ENCODE measurements at places on chromosomes 4 and X.

DNA sequence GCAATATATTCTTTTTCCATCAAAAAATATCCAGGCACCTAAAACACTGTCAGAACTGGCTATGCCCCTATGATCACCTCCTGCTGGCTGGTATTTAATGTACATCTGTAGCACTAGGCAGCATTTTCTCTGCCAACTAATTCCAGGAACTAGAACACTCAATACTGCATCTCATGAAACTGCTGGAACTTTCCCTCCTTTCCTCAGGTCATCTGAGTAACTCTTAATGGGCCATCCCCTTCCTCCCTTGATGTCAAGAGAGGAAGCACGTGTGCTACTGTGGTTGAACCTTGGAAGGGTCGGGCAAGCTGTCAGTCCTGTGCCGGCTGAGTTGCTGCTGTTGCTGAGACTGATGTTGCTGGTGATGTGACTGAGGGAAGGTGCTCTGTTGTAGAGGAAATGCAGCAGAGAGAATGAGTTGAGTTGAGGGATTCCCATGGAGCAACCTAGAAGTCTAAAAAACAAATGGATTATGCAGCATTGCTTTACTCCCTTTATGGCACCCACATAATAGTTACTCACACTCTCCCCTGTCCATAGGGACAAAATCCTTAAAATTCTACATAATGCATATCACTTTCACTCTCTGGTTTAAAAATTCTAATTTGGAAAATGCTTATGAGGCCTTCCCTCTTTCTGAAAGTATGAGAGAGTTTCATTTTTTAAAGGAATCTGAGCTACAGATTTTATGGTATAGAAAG, 39.5 kb downstream of the TMEM165 start:
- DNase-seq = no peak

DNA sequence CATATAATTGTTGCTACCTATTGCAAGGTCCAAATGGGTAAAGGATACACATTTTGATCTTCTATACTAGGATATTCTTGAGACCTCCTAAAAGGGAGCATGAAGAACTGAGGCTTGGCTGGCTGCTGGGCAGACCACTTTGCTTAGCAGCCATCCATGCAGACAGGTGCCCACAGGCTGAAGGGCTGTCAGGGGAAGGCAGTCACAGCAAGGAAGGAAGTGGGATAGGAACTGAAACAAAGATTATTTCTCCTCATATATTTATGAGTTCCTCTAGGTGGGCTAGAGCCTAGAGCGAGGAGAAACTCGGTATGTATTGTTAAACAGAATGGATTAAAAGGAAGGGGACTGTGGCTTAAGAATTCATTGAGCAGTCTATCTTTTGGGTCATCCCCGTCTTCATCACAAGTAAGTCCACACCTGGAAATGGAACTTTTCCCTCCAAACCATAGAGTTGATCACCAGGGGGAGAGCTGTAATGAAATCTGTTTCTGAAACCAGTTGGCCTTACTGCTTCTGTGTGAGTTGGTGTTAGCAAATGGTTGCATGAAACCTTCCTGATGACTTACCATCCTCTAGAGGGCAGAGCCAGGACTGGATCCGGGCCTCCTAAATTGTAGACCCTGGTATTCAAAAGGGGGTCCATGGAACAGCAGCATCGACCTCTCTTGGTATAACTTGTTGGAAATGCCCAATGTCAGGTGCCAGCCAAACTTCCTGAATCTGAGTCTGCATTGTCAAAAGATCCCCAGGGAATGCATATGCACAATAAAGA, 42.3 kb downstream of the AFF2 start:
- no peak for DNase-seq

GRCh38 chrX:69741721-69742120, 125.8 kb downstream of the EDA start:
- DNase-seq = no peak

GRCh38 chr4:180363815-180364214, 1879.4 kb upstream of the TENM3 start:
- no peak for DNase-seq

DNA sequence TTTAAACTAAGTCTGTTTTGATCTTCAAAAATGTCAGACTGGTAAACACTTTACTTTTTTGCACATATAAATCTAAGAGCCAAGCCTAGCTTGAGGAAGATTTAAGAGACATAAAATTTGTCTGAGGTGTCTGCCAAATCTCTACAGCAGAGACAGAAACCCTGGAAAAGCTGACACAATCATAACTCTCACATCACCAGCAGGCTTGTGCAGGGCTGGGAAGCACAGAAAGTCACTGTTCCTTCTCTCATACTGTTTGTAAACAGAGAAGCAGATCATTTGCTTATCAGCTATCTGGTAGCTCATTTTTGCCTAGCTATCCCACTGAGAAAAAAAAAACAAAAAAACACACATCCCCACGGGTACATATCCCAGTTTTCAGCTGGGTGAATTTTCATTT, 7.0 kb downstream of the ENOX2 start:
- no peak for DNase-seq

DNA sequence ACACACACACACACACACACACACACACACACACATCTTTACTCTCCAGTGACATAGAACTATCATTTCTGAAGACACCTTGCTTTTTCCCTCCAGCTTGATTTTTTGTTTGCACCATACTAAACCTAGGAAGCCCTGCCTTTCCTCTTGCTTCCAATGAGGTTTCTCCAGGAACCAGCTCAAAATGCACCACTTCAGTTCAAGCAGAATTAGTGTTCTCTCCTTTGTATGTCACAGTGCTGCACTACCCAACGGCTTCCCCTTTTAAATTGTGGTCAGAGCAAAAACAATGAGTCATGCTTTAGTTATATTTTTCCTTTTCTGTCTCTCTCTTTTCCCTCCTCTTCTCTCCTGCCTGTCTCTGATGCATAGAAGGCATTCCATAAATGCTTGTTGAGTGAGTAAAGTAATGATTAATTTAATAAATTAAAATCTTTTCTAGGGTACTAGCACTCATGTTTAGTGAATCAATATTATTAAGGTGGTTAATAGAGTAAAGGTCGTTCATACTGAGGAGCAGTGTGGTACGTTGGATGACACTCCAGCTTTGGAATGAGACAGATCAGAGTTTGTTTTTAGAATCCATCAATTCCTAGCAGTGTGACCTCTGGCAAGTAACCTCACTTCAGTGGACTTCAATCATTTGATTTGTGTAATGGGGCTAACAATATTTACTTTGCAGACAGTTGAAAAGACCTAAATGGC, 5.9 kb downstream of the RTL3 start:
- DNase-seq = no peak

- no peak for DNase-seq
These were observed 22.3 kb downstream of the APLN start for GRCh38 chrX:129632443-129632842.

DNA sequence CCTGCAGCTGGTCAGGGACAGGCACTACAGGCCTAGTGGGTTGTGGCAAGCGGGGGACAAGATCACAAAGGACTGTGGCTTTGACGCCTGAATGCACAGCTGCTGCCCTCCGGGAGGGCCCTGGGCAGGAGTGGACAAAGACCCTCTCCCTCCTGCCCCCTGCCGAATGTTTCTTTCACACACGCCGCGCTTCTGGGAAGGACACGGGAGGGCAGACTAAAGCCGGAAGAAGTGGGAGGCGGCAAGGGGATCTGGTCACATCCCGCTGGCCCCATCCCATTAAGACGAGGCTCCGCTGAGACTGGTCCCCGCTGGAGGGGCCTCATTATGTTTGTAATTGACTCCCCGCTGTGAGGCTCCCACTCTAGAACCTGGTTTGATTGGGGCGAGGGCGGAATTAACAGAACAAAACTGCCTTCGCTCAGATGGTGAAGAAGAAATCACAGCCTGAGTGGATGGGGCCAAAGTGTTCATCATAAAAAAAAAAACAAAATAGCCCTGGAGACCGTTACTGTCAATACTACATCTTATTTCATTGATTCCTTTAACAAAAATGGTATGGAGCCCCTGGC, 37.8 kb upstream of the PSAPL1 start:
- DNase-seq = no peak

DNA sequence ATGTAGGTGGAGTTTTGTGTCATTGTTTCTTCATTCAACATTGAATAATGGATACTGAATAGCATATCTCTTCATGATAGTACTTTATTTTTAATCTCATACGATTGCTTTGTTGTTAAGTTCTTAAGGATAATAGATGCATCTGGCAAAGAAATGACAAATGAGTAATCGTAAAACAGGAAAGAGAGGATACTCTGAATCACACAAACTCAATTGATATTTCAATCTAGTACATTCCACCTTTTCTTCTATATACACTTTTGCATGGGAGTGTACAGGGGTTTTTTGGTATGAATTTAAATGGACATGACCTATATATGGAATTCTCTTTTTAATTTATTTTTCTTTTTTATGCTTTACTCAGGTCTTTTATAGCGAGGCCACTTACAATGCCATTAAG, 186.9 kb upstream of the STK26 start:
- DNase-seq = no peak

DNA sequence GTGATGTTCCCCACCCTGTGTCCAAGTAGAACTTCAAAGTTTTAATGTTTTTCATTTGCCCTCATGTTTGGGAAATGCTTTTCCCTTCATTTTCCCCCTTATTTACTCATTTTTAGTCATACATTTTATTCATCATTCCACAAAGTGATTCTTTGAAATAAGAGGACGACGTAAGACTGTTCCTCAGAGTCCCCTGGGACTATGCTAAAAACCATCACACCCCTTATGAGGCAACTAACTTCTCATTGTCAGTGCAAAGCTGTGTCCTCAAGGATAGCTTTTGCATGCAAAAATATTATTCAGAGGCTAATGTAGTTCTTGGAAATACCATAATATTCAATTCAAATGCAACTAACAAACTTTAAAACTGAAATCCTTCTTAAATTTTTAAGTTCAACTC, 14.8 kb upstream of the ADGRG2 start:
- DNase-seq = no peak

All from stimulated activated CD4-positive, alpha-beta T cell treated with anti-CD3 and anti-CD28 coated beads, TNF-alpha, amount 100 ng/mL, for 48 hours (primary cell).